ENCODE measurements at places on chromosomes 2 and 18. TPM values are rescaled to one million over a fixed set of nuclear protein-coding genes. Genes with fewer than 3 reads are reported as not detected.

DNA sequence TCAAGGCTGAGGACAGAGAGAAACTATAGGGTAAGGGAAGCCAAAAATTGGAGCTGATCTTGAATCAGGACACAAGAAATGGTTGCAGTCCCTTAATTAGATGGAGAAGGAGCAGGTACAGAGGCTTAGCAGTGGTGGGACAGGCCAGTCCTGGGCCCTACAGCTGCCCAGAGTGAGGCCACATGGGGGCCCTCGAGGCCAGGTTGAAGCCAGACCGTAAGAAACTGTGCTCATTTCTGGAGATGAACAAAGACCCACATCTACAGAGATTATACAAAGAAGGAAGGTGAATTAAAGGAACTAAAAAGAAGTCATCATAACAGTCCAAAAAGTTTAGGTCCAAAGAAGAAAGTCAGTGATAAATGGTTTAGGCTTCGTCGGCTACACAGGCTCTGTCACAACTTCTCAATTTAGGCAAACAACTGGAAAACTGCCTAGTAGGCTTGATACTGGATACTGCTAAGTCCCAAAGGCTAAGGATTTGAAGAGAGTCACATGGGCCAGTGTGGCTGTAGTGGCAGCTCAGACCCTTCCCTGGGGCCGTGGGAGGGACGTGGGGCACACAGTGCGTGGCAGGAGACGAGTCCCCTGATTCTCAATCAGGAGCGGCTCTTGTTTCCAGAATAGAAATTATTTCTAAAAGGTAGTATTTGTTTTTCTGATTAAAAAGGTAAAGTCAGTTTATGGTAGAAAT is 50.4 kb upstream of the CNGA3 start:
- DNase-seq, result no peak

- no peak for DNase-seq
Observed at GRCh38 chr2:175560521-175561169, 379.1 kb upstream of the ATP5MC3 start.

GRCh38 chr2:111121028-111121827 is 514 bp downstream of the BCL2L11 start:
- DNase-seq, result peak; percentile 41

GRCh38 chr18:76602191-76602590 is 107.1 kb upstream of the ZNF516 start:
- no peak for DNase-seq

DNA sequence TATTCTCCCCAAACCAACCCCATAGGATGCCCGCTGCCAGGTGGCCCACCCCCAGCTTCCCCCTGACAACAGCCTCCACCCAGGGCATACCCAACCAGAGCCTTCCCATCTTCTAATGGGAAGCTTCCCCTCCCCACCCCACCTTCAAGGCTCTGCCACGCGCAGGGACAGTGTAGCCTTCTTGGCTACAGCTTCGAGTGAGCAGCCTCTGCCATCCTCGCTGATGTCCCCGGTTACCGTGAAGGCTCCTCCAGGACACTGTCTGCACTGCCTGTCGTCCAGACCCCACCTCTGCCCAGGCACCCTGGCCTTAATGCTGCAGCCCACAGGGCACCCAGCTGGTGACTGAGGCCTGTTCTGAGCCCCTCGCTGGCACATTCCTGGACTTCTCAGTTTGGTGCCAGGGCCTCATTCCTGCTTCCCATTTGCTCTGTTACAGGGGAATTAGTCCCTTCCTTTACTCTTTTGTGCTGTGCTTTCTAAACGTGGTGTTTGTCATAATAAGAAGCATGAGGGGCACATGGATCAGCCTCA is 13.0 kb upstream of the ADNP2 start:
- DNase-seq, result no peak

GRCh38 chr2:232920055-232920454 is 50.0 kb downstream of the SNORC start:
- no peak for DNase-seq

GRCh38 chr2:222671259-222672067 is at the start of gene MOGAT1:
MOGAT1 (plus strand) TSS chr2:222671658; CDS start chr2:222671786, 128 bp downstream.
- DNase-seq, result peak; percentile 43

- DNase-seq, result no peak
Observed at GRCh38 chr2:46861916-46862315, 53.7 kb downstream of the MCFD2 start.

DNA sequence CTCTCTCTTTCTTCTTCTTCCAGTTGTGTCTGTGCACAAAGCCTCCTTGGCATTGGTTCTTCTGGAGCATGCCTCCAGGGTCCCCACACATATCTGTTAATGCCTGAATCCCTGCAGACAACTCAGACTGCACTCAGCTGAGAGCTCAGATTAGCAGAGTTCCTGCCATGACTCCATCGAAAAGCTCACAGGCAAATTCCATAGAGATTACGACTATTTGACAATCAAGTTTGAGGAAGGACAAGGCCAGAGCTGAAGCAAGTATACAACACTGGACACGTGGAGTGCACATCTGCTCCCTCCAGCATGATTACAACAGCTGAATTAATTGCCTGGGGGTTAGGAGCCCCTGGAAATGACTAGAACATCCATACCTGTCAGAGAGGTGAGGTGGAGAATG is 190.7 kb downstream of the INSIG2 start:
- DNase-seq, result no peak

DNA sequence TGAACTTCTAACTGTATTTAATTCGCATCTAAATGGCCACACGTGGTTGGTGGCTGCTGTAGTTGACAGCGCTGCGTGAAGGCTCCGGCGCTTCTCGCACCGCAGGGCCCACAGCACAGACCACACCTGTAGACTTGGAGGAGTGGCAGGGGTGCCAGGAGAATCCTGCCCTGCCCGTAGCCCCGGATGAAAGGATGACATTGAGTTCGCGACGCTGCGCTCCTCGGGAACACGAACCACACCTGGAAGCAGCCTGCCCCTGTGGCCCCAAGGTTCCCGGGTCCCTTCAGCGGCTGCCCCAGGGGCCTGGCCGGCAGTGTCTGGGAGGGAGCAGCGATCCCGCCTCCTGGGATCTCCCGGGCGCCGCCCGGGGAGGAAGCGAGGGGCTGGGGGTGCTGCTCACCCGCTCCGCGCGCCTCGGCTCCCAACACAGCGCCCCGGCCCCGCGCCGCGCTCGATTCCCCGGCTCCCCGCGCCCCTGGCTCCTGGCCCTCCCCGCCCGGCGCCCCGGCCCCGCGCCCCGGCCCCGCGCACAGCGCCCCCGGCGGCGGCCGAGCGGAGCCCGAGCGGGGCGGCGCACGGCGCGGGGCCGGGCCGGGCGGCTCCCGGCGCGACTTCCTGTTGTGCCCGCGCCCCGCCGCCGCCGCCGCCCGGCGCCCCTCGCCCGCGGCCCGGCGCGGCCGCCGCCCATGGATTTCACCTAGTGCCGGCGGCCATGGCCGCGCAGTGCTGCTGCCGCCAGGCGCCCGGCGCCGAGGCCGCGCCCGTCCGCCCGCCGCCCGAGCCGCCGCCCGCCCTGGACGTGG is at the start of gene RNPEPL1:
Gene RNPEPL1 (plus strand): TSS at position 613 of the 806 bp plus-strand sequence. CDS start 103 bp downstream, at position 716.
- DNase-seq, result peak; percentile 51

GRCh38 chr2:142291969-142292368 is 161.2 kb upstream of the LRP1B start:
- no peak for DNase-seq

The POTEC gene
- total RNA-seq, result not detected

The RRM2 gene
- 18.7 TPM for total RNA-seq
